Fibroblast of skin of scalp (primary cell): ENCODE measurements at places on chromosomes 11 and 22.

- no peak for DNase-seq
Observed at GRCh38 chr11:128915149-128915521, 24.0 kb downstream of the KCNJ5 start.

- no peak for DNase-seq
Observed at GRCh38 chr11:88282747-88283515, 54.6 kb downstream of the CTSC start.

GRCh38 chr11:116188350-116188749 lies 584.4 kb downstream of the BUD13 start:
- no peak for DNase-seq

DNA sequence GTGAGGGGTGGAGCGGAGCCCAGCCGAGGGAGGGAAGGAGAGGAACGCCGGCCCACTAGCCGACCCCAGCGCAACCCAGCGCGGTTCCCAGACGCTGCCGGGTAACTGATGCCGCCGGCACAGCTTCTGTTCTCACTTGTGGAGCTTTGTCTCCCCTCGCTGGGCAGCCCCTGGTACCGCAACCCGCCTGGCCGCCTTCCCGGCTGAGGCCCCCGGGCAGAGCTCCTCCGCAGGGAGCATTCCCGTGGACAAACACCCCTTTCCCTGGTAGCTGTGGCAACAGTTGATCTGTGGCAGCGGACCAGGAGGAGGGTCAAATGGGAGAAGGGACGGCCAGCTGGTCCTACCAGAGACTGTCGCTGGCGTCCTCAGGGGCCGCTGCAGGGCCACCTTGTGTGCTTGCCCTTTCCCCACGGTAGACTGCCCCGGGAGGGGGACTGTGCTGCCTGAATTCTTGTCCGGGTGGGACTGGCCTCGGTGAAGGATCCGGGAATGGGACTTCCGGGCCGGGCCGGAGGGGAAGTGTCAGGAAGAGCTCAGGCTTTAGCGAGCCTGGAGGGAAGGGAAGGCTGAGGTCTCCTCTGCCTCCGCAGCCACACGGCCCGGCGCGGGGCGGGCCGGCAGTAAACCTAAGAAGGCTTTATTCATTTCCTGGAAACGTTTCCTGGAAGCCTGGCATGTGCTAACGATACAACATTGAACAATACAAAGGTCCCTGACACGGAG lies 468.0 kb downstream of the OPCML start:
- DNase-seq: peak; percentile 90
